Activated naive CD4-positive, alpha-beta T cell (primary cell): ENCODE measurements at places on chromosomes 11 and 22.

DNA sequence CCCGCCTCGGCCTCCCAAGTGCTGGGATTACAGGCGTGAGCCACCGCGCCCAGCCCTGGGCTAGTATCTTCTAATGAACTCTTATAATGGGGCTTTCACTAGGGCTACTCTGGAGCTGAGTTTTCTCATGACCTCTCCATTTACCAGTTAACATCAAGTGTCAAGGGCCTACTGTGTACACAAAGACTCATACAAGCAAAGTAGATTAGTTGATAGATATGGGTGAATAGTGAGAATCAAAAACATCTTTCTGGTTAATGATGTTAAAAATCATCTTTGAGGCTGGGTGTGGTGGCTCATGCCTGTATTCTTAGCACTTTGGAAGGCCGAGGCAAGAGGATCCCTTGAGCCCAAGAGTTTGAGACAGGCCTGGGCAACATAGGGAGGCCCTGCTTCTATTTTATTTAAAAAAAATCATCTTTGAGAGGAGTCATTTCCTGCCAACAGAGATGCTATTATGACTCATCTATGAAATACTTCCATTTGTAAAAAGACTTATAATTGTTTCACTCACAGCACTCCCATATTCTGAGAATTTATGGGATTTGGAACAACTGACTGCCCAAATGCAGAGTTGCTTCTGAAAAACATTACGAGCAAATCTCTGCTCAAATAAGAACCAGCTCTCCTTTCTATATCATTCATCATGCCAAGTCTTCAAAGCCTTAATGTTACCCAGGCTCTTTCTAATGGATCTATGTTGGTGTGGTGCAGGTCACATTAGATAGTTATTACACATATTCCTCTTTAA is 57.0 kb downstream of the GDPD4 start:
- no peak for DNase-seq

DNA sequence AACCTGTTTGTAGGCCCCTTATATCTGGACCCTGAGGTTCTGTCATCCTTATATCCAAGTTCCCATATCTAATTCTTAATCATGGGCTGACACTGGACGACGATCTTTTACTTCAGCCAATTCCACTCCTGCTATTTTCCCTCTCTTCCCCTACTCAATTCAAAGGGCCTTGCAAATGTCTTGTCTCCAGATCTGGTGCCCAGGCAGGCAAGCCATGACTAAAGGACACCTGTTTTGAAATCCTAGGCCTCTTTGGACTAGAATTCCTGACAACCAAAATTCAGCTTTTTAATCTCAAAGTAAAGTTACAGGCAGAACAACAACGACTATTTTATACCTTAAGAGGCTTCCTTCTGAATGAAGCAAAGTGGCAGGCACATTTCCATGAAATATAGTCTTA is 963.4 kb downstream of the DLG2 start:
- no peak for DNase-seq

DNA sequence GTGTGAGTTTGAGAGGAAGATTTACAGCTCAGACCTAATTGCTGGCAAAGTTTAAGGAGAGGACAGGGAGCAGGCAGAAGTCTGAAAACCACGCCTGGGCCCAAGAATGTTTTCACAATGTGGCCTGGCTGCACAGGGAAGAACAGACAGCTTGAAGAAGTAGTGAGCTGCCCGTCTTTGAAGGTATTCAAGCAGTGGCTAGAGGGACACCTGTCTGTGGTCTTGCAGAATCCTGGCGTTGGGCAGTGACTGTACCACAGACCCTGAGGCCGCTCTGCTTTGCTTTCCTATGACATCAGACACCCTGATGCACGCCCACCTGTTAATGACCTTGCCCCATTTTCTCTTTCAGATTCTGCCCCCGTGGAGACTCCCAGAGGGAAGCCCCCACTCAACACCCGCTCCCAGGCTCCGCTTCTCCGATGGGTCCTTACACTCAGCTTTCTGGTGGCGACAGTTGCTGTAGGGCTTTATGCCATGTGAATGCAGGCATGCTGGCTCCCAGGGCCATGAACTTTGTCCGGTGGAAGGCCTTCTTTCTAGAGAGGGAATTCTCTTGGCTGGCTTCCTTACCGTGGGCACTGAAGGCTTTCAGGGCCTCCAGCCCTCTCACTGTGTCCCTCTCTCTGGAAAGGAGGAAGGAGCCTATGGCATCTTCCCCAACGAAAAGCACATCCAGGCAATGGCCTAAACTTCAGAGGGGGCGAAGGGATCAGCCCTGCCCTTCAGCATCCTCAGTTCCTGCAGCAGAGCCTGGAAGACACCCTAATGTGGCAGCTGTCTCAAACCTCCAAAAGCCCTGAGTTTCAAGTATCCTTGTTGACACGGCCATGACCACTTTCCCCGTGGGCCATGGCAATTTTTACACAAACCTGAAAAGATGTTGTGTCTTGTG is 6.6 kb upstream of the MCM5 start:
- DNase-seq = no peak

DNA sequence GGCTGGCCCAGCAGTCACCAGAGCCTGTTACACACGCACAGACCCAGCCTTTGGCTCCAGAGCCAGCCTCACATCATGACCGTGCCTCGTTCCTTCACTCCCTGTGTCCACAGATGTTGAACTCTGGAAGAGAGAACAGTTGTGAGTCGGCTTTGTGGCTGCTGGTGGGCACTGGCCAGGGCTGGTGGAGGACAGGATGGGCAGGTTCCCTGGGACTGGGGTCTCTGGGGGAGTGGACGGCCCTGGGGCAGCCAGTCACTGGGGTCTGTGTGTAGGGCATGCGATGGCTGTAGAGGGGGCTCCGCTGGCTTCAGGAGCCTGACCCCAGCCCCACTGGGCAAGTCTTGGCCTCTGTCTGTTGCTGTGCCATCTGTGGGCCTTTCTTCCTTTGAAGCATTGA is 1070.1 kb downstream of the BRD1 start:
- no peak for DNase-seq
